ENCODE measurements at places on chromosomes 7 and 10. TPM values are rescaled to one million over a fixed set of nuclear protein-coding genes. Genes with fewer than 3 reads are reported as not detected.

ANKRD30A gene
- total RNA-seq, result not detected

PDE1C gene
- 9.9 TPM for total RNA-seq

CYP17A1 gene
- total RNA-seq, result not detected

GATA3 gene
- not detected for total RNA-seq

C10orf62 gene
- total RNA-seq, result 0.82 TPM

GBX1 gene
- total RNA-seq, result not detected

IFT22 gene
- total RNA-seq, result 19.2 TPM

MYPN gene
- total RNA-seq, result 92.0 TPM

METTL2B gene
- 31.3 TPM for total RNA-seq

MYO3A gene
- total RNA-seq, result 3.3 TPM

ANXA8L1 gene
- 23.3 TPM for total RNA-seq

AUTS2 gene
- 40.0 TPM for total RNA-seq

LBX1 gene
- total RNA-seq, result 5.6 TPM

NUTM2A gene
- total RNA-seq, result 2.1 TPM

COL26A1 gene
- total RNA-seq, result 1.6 TPM

SLC26A3 gene
- total RNA-seq, result not detected

OR2A42 gene
- total RNA-seq, result not detected

CNPY1 gene
- not detected for total RNA-seq

LOXL4 gene
- 10.5 TPM for total RNA-seq

VAX1 gene
- not detected for total RNA-seq

ABCF2 gene
- total RNA-seq, result 36.9 TPM

SYNPO2L gene
- total RNA-seq, result 28.0 TPM

FRMD4A gene
- total RNA-seq, result 29.5 TPM

DOCK4 gene
- total RNA-seq, result 34.9 TPM

RTKN2 gene
- 8.1 TPM for total RNA-seq

CALML3 gene
- 9.4 TPM for total RNA-seq

NRCAM gene
- total RNA-seq, result 16.2 TPM

ATOH7 gene
- total RNA-seq, result 0.82 TPM

SLC13A4 gene
- total RNA-seq, result not detected

TMUB1 gene
- total RNA-seq, result 18.0 TPM

PAX4 gene
- not detected for total RNA-seq

TMEM139 gene
- 0.51 TPM for total RNA-seq

ZNF37A gene
- total RNA-seq, result 16.5 TPM

TAS2R4 gene
- 2.4 TPM for total RNA-seq

ADRA2A gene
- 4.3 TPM for total RNA-seq

NEUROG3 gene
- total RNA-seq, result not detected

NCF1 gene
- 0.82 TPM for total RNA-seq

GRM3 gene
- total RNA-seq, result not detected

NCAPG2 gene
- 29.5 TPM for total RNA-seq

BAMBI gene
- total RNA-seq, result 2.1 TPM

TBX20 gene
- total RNA-seq, result not detected

AMZ1 gene
- total RNA-seq, result 0.31 TPM

CALHM3 gene
- total RNA-seq, result not detected

C7orf25 gene
- 6.4 TPM for total RNA-seq

CAMK1D gene
- total RNA-seq, result 10.9 TPM

TMEM270 gene
- total RNA-seq, result not detected

SMO gene
- total RNA-seq, result 37.1 TPM

CDK1 gene
- total RNA-seq, result 59.5 TPM

HTR7 gene
- total RNA-seq, result 0.41 TPM

SYT15B gene
- 1.1 TPM for total RNA-seq

CRYGN gene
- total RNA-seq, result not detected

GRB10 gene
- 28.5 TPM for total RNA-seq

STEAP2 gene
- 15.5 TPM for total RNA-seq

ABCB4 gene
- total RNA-seq, result 3.7 TPM

PPP1R3C gene
- total RNA-seq, result 540 TPM

AKR1C8 gene
- not detected for total RNA-seq

All from tongue (tissue), 3 donors.